A673 (cell line): ENCODE measurements at places on chromosomes 4 and X. TPM values are rescaled to one million over a fixed set of nuclear protein-coding genes. Genes with fewer than 3 reads are reported as not detected.

DNA sequence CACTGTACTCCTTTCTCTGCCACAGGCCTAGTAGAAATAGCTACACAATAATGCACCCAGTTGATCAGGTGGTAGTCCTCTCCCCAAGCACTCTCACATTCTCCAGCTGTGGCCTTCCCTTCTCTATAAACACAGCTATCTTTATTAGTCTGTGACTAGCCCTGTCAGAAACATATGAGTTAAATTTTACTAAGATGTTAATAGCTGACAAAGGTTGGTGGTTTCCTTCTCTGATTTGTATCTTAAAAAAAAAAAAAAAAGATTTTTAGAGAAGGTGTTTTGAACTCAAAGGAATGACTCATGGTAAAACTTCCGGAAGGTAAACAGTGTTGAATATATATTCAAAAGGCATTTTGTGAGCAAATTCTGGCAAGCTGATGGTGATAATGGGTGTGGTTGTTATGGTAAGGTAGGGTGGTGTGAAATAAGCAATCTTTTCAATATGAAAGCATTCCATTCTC lies 327.4 kb downstream of the PPP3CA start:
- DNase-seq, result no peak

DNA sequence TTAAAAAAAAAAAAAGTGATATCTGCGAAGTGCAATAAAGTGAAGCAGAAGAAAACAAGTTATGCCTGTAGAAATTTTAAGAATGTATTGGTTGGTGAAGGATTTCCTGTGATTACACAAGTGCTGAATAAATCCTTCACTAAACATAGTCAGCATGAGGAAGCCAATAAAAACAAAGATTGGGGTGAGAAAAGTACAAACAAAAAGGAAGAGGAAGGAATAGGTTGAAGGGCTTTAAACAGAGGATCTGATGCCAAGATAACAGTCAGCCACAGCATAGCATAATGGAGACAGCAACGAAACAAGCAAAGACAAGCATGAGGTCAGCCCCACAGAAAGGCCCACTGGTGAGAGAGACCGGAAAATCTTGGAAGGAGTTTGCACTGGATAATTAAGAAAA lies 372.2 kb downstream of the ADAM29 start:
- peak; percentile 51 for DNase-seq

- no peak for DNase-seq
Measured at GRCh38 chrX:1425381-1425780, 27.3 kb downstream of the ASMTL start.

Gene GRK4
- total RNA-seq, result 5.9 and 7.5 TPM in 2 replicates

Gene PSAPL1
- not detected in 2 replicates for total RNA-seq

Gene PDCL2
- not detected in 2 replicates for total RNA-seq

DNA sequence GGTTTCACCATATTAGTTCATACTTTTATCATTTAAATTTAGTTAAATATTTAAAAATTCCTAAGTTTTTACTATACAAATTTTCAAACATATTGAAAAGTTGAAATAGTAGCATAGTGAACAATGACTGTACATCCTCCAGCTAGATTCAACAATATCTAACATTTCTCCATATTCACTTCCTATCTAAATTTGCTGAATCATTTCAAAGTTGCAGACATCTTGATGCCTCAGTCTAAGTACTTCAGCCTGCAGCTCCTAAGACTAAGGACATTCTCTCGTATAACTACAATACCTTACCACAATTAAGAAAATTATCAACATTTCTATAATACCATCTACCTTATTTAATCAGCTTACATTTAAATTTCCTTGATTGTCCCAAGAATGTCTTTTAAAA lies 132.7 kb downstream of the TMEM164 start:
- no peak for DNase-seq

Gene SOX3
- total RNA-seq, result not detected in 2 replicates

Gene MAOB
- not detected in 2 replicates for total RNA-seq

DNA sequence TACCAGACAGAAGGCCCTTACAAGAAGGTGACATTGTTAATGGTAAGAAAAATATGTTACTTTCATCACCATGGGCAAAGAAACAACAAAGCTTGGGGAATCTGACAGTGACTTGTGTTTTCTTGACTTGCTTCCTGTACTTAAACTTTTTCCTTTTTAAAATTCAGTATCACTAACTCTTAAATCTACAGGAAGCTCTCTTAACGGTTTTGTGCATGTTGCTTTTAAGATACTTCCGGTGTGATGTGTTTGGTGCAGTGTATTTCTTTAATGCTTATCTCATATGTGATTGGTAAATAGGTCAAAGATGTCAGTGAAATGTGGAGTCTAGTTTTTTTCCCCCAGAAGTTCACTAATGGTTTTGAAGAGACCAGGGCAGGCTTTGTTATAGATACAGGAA lies 45.2 kb downstream of the ADH5 start:
- DNase-seq, result peak; percentile 23

Gene TMEM144
- total RNA-seq, result 2.2 and 4.0 TPM in 2 replicates

DNA sequence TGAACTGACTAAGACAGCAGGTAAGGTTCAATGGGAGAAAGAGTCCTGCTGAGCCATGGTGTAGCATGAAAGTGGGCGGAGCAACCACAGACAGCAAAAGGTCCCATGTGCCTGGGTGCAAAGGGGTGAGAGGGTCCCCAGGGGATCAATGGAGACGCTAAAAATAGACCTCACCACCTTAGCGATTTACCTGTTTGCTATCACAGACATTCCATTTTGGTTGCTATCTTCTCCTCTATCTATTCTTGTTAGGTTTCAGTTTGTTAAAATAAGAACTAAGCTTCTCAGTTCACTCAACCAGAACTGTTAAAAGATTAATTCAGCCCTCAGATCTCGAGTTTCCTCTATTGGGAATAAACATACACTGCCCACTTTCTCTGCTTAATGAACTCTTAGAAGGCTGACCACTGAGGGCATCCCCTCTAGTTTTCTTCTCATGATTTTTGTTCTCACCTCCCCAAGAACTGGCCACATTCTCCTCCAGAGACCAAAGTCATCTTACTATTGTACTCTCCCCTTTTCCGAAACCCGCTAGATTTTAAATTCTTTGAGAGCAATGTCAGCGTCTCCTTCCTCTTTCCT lies 136.7 kb downstream of the PARM1 start:
- no peak for DNase-seq

Gene RHOH
- total RNA-seq, result 66.8 and 74.2 TPM in 2 replicates

- DNase-seq, result no peak
Measured at GRCh38 chr4:47690611-47691010, 147.3 kb downstream of the CORIN start.

GRCh38 chr4:77538574-77539157 lies 67.0 kb upstream of the CXCL13 start:
- DNase-seq, result no peak

DNA sequence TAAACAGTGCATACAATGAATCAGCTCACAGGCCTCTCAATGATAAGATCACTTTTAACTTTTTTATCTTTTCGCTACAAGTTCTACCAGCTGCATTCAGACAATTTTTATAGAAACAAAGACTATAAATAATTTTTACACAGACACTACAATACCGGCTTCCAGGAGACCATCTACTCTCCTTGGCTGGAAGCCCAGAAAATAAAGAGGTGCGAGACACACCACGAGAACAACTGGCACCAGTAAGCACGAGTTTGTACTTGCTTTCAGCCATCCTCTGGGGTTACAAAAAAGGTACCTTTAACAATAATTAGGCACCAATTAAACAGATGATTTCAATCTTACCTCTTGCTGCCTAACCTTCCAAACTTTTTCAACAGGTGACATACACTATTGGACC lies 11.2 kb upstream of the PRDX4 start:
- no peak for DNase-seq

Gene CXCL11
- total RNA-seq, result 0.30 and 0.50 TPM in 2 replicates
